Neural crest cell (in vitro differentiated cells): ENCODE measurements at places on chromosomes 6 and 20. TPM values are rescaled to one million over a fixed set of nuclear protein-coding genes. Genes with fewer than 3 reads are reported as not detected.

PDYN gene
- 0.55 and 0.63 TPM in 2 replicates for total RNA-seq

DNAH8 gene
- 0.05 and 0.39 TPM in 2 replicates for total RNA-seq

GSTA3 gene
- total RNA-seq = not detected in 2 replicates

PRPH2 gene
- not detected in 2 replicates for total RNA-seq

TSPO2 gene
- total RNA-seq = not detected in 2 replicates

ZBTB46 gene
- 23.7 and 23.8 TPM in 2 replicates for total RNA-seq

TINAG gene
- total RNA-seq = not detected in 2 replicates

PNPLA1 gene
- total RNA-seq = not detected in 2 replicates

RPS6KA2 gene
- 32.6 and 33.7 TPM in 2 replicates for total RNA-seq

CLDN20 gene
- total RNA-seq = not detected in 2 replicates

SYNGAP1 gene
- total RNA-seq = 72.4 and 73.5 TPM in 2 replicates

CLPSL2 gene
- total RNA-seq = not detected in 2 replicates

NFKBIL1 gene
- 25.7 and 28.6 TPM in 2 replicates for total RNA-seq

TMEM74B gene
- total RNA-seq = 2.7 and 3.3 TPM in 2 replicates

KIFC1 gene
- total RNA-seq = 123 and 124 TPM in 2 replicates

CRISP3 gene
- not detected in 2 replicates for total RNA-seq

KLHDC3 gene
- total RNA-seq = 105 and 109 TPM in 2 replicates

PKIB gene
- 86.4 and 88.8 TPM in 2 replicates for total RNA-seq

LINC00237 gene
- not detected in 2 replicates for total RNA-seq

TRIM31 gene
- not detected in 2 replicates for total RNA-seq

ARFGAP1 gene
- total RNA-seq = 128 and 132 TPM in 2 replicates

FGD2 gene
- total RNA-seq = not detected in 2 replicates

EYA4 gene
- total RNA-seq = 0.86 and 1.6 TPM in 2 replicates

BHLHE23 gene
- not detected in 2 replicates for total RNA-seq

ZBTB9 gene
- 18.4 and 21.1 TPM in 2 replicates for total RNA-seq
